ENCODE measurements at places on chromosomes 1 and 21.

DNA sequence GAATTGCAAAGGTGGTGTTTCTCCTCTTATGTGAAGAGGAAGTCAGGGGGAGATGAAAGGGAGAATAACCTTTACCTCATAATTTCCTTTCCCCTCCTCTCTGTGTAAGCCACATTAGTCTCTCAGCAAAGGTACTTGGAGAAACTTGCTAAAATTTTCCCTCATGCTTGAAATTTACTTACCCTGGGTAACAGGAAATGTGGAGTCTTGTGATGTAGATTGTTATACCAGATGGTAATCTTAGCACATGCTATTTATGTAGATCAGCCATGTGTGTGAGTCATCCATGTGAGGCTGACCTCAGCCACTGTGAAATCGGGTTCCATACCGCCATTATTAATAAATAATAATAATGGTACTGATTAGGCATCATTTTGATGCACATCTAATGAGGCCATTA, 128.4 kb downstream of the TGFB2 start:
- no peak for DNase-seq

- DNase-seq, result no peak
Observed at GRCh38 chr1:110212169-110213142, 2.3 kb downstream of the KCNC4 start.

GRCh38 chr1:226691247-226691646, 47.8 kb downstream of the ITPKB start:
- no peak for DNase-seq

DNA sequence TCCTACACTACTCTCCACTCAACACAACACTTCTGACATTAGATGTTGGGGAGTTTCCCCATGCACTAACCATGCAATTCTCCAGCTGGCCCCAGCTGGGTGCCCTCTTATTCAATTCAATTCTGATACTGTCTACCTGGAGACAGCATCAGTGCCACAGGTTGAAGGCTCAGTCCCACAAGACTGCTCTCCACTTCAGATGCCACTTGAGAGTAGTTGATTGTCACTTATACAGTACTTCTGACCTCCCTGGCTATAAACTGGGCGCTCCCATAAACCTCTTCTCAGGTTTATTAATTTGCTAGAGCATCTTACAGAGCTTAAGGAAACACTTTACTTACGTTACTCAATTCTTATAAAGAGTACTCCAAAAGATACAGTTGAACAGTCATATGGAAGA, 442.3 kb downstream of the LRRIQ3 start:
- DNase-seq, result no peak

- DNase-seq, result no peak
Observed at GRCh38 chr1:203764105-203765028, 616 bp upstream of the LAX1 start.

DNA sequence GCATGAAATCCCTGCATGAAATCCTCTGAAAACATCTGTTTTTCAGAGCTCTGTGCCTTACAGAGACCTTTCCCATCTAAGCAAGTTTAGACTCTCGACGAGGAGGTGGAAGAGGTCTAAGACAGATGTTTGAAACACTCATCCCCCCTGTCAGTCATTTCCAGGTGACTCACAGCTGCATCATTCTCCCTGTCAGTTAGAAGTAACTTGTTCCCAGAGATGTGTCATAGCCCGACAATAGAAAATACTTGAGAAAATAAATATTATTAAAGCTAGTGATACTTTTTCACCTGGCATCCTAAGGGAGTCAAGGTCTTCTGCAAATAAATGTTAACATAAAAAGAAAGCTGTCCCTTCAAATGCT, 41.6 kb upstream of the SEC16B start:
- no peak for DNase-seq

DNA sequence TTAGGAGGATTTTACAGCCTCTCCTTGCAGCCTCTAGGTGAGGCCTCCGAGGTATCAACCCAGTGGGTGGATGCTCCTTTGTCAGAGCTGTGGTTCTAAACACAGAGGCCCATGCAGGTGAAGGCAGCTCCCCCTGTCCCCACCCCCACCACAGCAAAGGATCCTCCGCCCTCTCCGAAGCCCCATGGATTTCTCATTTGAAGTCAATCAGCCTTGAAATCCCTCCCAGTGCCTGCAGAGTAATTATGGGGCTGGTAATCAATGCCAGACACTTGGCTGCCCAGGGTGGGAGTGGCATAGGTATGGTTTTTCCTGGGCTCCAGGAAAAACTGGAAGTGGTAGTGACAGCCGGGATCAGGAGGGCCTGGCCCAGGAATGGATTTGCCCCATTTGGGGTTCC, 119.5 kb upstream of the CSF3R start:
- DNase-seq, result no peak

GRCh38 chr1:66304128-66304527, 229.8 kb upstream of the SGIP1 start:
- DNase-seq, result no peak

- DNase-seq, result no peak
Observed at GRCh38 chr1:46714976-46715375, 3.9 kb downstream of the EFCAB14 start.

GRCh38 chr1:204623365-204623893, 62.1 kb downstream of the LRRN2 start:
- DNase-seq, result no peak

- no peak for DNase-seq
Observed at GRCh38 chr1:221459558-221459957, 282.3 kb downstream of the DUSP10 start.

DNA sequence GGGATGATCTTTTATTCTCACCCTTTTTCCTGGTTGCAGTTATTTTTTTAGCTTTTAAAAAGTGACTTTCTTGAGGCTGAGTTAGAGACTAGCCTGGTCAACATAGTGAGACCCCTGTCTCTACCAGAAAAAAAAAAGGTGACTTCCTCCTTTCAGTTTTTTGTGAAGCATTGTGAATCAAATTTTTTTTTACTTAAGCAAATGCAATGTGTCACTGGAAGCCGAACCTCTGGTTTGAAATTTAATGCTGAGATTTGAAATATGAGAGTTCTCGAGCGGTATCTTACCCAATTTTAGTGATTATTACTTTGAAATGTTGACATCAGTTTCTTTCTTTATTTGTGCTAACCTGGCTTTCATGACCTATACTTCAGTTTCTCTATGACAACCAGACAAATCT, 3.6 kb downstream of the CAP1 start:
- DNase-seq, result no peak

DNA sequence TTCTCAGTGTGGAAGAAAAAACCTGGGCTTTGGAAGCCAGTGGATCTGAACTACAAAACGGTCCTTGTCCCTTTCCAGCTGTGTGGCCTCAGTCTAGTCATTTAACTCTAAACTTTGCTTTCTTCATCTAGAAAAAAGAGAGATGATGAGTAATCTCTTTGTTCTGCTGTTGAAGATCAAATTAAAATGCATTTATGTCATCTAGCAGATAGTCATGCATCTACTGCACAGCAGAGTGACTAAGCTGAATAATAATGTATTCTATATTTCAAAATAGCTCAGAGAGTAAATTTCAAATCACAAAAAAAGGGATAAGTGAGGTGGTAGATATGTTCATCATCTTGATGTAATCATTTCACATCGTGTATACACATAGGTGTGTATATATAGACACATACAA, 473.2 kb downstream of the DSCAM start:
- DNase-seq, result no peak

DNA sequence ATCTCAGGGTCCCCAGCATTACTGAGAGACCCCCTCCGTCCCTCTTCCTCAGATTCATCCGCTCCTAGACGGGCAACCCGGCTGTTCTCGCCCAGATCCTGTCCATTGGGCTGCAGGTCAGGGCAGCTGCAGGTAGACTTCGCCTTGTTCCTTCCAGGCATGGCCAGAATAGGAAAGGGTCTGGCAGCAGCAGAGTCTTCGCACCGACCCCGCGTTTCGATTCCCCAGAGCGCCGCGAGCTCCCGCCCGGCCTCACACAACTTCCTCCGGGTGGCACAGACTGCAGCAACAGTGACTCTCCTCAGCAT, 265 bp downstream of the NRDC start:
- DNase-seq, result no peak

GRCh38 chr1:159884296-159884695, 15.7 kb downstream of the CFAP45 start:
- DNase-seq, result no peak

DNA sequence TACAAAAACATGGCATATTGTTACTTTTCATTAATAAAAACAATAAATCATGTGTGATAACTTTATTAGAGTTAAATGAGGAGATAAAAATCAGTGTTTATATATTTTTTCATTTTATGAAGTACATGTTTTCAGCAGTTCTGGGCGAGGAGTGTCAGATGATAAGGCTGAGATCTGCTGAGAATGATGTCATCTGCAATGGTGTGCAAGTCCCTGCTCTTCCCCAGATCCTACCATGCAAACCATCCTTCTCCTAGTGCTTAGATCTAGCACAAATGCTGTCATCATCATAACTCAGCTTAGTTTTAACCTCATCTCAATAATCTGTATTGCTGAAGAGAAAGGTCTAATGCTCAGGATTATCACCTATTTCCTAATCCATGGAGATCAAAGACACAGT, 214.4 kb upstream of the DAB1 start:
- no peak for DNase-seq

DNA sequence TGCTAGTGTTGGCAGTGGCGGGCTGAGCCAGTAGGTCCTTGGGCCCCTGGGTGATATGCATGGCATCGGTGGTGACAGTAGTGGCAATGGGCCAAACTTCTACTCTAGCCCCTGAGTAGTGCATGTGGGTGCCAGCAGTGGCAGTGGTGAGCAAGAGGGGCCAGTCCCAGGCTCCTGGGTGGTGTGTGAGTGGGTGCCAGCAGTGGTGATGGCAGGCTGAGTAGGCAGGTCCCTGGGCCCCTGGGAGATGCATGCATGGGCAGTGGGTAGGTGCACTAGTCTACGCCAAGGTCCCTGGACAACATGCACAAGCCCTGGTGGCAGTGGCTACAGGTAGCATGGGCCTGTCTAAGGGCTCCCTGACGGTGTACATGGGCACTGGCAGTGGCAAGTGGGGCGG, 24.6 kb upstream of the TTC22 start:
- DNase-seq, result no peak

DNA sequence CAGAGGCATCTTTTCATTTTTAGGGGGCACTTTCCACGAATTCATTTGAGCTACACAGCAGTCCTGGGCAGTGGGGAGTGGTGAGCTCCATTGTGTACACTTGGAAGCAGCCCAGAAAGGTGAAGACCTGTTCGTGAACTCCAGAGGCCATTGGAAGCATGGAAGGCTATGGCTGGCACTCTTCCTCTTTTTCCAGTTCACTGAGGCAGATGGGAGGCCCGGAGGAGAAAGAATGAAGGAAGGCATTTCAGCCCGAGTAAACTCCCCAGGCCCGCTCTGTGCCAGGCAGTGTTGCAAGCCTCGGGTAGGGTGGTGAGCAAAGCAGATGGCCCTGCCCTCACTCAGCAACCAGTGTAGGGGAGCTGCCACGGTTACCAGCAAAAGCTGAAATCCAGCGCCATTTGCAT, 673 bp upstream of the DHCR24 start:
- DNase-seq, result no peak

DNA sequence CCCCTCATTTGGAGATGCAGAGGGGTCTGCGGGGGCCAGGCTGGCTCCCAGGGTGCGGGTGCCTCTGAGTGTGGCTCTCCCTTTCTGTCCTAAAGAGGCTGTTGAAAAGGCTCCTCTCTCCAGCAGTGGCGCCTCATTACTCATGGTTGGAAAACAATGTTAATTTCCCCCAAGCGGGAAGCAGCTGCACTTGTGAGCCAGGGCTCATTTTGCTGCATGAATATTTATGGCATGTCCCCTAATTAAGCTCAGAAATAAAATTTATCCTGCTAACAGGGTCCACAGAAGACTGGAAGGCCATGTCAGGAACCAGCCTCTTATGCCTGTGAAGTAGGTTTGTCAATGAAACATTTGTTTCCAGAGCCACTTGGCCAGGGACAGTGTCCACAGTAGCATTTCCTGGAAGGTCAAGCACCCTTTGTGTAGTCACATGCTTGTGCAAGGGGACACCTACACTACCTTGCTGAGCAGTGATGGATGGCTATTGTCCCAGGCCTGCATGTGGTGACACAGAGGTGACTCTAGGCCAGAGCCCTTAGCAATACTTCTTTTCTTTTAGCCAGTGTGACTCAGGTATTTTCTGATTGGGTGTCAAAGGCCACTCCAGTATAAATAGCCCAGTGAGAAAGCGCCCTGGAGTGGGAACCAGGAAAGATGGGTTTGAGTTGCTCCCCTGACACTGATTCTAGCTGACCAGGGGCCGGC, 259.0 kb downstream of the FOXD2 start:
- DNase-seq, result no peak

DNA sequence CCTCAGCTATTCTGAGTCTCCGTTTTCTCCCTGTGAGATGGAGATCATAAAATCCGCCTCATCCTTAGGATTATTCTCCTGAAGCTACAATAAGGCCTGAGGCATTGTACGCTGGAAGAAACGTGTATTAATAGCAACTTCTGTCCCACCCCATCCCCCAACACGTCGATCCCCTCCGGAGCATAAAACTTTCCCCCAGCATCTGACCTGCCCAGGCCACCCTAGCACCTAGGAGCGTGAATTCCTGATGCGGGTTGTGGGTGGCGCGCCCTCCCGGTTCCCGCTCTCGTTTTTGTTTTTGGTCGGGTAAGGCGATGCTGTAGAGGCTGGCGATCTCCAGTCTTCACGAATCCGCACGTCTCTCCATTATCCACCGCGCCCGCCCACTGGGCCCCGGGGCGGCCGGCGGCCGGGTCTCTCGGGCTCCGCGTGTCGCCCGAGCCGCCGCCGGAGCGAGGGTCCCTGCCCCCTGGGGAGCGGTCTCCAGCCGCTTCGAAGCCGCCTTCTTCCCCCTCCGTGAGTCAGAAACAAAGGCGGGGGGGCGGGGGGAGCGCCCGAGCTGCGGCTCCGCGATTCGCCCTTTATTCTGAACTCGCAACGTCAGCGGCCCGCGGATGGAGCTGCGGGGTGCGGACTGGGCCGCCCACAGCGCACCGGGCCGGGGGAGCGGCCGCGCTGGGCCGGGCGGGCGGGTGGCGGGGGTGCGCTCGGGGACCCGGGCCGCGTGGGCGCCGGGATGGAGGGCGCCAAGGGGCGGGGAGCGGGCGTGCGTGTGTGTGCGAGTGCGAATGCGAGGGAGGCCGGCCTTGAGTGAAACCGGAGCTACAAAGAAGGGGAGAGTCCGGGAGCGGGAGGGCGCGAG, at the start of gene PLEKHO1:
Gene PLEKHO1, plus strand, starts transcription at position 646 of the 862 bp plus-strand sequence. CDS start 342 bp downstream, outside the sequence.
- peak; percentile 78 for DNase-seq

- DNase-seq, result no peak
Observed at GRCh38 chr1:30472526-30472925, 250.9 kb downstream of the MATN1 start.

- DNase-seq, result no peak
Observed at GRCh38 chr1:181126871-181127587, 38.5 kb downstream of the IER5 start.

- DNase-seq, result no peak
Observed at GRCh38 chr1:82927753-82928152, 1071.2 kb downstream of the TTLL7 start.
